CD8-positive, alpha-beta memory T cell (primary cell): ENCODE measurements at places on chromosomes 4 and X.

DNA sequence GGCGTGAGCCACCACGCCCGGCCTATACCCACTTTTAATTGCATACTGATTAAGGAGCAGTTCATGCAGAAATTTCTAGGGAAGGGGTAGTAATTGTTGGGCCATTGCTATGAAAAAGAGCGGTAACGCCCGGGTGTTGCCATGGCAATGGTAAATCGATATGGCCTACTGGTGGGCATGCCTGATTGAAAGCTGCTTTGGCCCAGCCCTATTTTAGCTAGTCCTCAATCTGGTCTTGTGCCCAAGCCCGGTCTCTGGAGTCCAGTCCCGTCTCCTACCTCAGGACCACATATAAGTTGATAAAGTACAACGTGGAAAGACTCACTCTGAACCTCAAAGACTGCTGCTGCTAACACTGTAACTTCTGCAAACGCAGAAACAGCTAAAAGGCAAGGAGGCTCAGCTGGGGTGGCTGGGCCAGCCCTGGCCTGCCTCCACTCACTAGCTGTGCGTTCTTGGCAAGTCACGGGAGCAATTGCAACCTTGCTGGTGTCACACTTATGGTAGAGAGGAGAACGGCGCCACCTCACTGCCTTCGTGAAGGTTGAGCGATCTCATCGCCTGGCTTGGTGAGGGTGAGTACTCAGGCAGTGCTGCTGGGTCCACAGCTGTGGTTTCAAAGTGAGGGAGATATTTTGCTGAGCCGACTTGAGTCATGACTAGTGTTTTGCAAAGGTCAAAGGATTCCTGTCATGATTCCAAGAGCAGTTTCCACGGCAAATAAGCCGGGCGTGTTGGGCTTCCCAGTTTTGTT lies 57.0 kb upstream of the GRPEL1 start:
- no peak for DNase-seq

GRCh38 chr4:87009095-87009648 lies 74.4 kb downstream of the AFF1 start:
- no peak for DNase-seq

GRCh38 chrX:53373307-53373706 lies 49.1 kb downstream of the SMC1A start:
- no peak for DNase-seq

- DNase-seq = no peak
These were observed 165.6 kb downstream of the PTTG2 start for GRCh38 chr4:38125816-38126215.

GRCh38 chr4:155609455-155610059 lies 57.1 kb upstream of the GUCY1A1 start:
- DNase-seq = no peak

DNA sequence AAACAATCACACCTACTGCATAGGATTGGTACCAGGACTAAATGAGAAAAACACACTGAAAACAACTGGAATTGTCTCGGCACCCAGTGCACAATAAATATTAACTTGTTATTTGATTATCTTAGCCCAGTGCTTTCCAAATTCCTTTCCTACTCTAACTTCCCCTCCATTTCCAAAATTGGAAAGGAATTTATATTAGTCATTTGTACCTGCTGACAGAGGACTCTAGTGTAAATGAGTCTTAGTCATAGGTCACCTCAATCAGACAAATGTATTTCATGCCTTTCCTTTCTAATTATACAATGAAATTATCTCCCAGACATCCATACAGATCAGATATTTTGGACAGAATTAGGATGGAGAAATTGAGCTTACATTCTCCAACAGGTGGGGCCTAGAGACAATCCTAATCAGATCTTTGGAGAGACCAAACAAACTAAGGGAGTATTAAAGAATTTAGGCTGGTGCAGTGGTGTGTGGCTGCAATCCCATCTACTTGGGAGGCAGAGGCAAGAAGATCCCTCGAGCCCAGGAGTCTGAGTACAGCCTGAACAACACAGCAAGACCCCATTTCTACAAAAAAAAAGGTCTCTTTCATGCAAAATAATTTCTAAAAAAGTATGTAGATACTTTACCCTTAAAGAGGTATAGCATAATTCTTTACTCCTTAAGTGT lies 10.1 kb downstream of the SH3D19 start:
- no peak for DNase-seq
